ENCODE measurements at places on chromosomes 6 and 20.

GRCh38 chr6:168574075-168574698, 133.2 kb downstream of the SMOC2 start:
- DNase-seq, result no peak

DNA sequence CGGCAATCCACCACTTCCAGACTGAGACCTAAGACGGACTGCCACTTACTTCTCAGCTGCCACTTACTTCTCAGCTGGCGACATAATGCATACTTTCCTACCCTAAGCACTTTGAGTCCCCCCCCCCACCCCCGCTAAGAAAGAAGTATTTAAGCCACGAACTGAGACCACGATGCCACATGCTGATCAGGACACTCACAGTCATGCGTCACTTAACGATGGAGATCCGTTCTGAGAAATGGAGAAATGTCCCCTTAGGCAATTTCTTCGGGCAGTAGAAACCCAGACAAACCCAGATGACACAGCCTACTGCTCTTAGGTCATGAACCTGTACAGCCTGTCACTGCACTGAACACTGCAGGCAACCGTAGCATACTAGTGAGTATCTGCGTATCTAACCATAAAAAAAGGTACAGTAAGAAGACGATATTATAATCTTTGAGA, 690 bp downstream of the IFNGR1 start:
- DNase-seq, result no peak

DNA sequence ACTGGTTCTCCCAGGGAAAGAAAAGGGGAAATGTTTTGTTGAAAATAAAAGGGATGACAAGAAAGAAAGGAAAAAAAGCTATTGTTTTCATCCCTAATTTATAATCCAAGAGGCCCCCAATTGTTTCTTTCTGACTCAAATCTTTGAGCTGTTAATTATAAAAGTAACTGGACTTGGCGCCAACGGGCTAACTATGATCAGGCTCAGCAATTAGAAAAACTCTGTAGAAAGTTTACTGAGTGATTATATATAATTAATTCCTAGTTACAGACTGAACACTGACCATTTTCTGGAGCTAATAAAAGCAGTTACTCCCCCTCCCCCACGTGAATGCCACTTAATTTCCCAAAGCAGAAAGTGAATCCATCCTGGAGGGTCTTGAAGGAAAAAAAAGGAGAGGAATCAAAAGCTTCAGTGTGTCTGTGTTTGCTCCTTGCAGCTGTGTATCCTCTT, 3.2 kb downstream of the ZMYND8 start:
- DNase-seq, result no peak

- DNase-seq, result no peak
These were observed 18.4 kb downstream of the SAMD3 start for GRCh38 chr6:130204322-130204721.

- DNase-seq, result peak; percentile 53
These were observed 7.3 kb downstream of the VWA7 start for GRCh38 chr6:31769684-31770371.

DNA sequence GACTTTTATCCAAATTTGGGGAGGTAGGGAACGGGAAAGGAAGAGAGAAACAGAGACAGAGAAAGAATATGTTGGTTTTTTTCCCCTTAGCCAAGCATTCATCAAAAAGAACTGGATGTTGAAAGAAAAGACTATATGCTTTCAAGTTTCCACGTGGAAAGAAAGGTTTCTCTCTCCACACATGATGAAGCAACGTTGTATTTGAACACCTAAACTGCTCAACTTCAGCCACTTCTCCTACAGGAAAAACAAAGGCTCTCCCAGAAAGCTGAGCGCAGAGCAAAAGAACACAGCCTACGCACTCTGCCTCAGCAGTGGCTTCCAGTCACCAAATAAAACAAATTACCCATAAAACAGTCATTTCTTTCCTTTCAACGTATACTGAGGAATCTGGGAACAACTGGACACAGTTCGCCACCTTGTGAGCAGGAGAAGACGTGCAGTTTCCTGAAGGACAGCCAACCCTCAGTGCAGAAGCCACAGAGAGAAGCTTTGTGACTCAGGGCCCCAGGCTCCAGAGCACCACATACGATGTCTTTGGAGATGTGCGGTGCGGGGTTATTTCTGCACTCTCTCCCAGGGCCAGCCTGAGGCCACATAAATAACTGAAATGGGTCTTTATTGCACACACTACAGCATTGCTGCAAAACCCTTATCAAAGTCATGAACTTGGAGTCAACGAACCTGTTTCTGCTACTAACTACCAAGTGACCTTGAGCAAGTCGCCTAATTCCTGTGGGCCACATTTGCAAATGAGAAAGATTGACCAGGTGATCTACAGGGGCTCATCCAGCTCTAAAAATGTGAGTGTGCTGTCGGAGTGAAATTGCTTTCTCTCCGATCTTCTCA, 10.1 kb downstream of the IL17F start:
- DNase-seq, result no peak

DNA sequence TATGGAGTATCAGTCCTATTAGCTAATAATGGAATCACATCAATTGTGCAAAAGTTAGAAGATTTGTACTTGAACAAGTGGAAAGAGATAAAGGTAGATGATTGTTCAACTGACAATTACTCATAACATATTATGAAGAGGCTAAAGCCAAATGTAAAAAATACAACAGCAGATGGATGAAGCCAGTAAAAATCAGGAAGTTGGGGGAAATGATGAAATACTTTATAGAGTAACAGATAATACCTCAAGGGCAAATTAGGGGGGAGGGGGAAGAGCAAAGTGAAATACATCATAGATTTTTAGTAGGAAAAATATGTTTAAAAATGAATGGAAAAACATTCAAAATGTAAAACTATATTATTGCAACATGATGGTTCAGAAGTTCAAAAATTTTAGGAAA, 114.0 kb downstream of the PDSS2 start:
- DNase-seq, result no peak

DNA sequence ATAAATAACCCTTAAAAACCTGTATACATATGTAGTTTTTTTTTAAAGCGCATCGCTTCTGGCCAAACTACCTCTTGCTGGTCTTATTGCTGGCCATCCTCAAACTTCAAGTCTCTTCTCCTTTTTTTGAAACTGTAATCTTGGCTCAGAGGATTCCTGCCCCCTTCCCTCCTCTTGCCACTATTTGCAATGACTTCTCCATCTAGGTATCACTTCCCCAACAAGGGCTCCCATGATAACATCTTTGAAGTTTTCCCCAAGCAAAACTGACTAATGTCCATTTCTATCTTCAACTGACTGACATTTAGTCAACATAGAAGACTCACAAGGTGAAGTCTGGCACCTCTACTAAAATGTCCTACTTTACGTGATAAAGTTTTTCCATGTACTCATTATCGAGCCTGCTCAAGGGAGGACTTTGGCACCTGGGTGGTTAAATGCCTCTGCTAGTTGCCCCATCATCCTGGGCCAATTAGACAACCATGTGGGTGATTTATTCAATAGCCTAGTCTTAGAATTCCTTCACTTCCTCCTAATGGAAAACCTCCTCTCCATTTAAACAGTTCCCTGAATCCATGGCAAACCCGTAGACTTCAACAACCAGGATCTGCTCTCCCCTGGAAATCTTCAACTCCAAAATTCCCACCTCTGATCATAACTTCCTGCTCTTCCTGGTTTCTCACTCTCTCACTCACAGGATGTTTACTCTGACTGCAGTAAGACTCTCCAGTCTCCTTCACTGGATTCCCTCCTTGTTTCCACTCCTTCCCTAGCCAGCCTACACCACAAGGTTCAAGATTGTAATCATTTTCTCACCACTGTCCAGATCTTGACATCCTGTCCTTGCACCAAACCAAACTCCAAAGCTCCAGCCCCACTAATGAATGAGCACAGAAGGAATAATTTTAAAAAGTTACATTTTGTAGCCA, 9.4 kb upstream of the PLAGL1 start:
- no peak for DNase-seq

DNA sequence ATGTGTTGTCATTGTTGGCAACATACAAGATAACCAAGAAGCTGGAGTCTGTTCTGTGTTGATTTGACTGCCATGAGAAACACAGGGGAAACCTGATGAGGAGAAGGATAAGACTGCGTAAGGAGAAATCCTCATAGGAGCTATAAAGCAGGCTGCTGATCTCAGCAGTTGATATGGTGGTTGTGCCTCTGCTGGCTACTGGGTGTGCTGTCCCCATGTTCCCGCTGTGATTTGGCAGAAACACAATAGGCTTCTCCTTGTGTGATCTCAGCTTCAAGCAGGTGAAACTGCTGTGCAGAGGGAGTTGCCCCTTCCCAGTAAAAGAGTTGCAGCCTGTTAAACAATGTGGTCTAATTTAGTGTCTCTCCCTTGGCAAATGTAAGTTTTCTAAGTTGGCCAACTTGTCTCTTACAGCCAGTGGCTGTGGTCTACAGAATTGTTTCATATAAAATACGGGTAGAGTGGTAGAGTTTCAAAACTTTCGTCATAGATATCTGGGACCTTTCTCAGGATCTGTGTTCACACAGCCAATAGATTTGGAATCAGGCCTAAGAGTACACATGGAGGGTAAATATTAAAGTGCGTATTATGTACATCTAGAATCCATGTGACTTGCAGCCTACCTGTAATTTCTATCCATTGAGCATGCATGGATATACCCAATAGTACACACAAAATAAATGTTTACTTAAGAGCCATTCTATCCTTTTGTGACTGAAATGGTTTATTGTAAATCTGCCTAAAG, 78.4 kb downstream of the RNF144B start:
- no peak for DNase-seq

DNA sequence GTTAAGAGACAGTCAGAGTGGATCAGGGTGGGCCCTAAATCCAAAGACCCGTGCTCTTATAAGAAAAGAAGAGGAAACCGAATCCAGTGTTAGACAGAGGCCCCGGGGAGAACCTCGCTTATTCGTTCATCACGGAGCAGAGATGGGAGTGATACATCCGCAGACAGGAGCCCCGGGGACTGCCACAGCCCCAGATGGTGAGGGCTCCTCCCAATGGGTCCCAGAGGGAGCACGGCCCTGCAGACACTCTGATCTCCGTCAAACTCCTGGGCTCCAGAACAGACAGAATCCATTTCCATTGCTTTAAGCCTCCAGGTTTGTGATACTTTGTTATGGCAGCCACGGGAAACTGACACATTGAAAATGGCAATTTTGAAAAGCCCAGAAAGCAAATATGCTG, 47.0 kb downstream of the CDH4 start:
- DNase-seq, result no peak

DNA sequence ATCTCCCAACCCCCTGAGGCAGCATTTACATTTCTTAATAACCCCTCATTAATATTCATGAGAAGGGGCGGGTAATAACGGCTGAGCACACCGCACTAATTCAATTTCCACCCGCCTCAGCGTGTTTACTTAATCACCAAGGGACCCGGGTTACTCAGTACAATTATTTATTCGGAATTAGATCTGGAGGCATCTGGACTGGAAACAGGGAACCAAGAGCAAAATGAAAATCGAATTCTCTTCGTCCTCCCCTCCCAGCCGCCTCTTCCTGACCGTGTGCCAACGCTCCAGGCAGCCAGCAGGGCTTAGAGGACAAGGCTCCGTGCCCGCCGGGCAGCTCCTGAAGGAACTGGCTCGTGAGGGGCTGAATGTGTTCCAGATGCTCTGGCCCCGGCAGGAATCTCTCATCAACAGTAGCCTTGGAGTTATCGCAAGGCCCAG, 23.5 kb upstream of the CTNNBL1 start:
- DNase-seq, result no peak

DNA sequence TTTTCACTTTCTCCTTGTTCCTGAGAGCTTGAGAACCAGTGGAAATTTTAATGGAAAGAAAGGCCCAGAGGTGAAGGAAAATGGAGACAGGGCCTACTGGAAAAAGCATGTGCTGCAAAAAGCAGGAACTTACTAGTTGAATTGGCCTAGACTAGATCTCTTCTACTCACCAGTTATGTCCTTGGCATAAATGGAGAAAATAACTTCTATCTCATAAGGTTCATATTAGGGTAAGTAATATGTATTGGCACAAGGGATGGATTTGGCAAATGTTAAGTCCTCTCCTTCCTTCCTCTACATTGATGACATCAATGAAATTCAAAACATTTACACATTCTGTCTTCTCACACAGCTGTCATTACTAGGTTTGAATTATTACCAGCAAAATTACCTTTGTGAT, 74.0 kb downstream of the NDUFAF5 start:
- no peak for DNase-seq

- DNase-seq, result no peak
These were observed 39.5 kb upstream of the MCUR1 start for GRCh38 chr6:13853871-13854270.

DNA sequence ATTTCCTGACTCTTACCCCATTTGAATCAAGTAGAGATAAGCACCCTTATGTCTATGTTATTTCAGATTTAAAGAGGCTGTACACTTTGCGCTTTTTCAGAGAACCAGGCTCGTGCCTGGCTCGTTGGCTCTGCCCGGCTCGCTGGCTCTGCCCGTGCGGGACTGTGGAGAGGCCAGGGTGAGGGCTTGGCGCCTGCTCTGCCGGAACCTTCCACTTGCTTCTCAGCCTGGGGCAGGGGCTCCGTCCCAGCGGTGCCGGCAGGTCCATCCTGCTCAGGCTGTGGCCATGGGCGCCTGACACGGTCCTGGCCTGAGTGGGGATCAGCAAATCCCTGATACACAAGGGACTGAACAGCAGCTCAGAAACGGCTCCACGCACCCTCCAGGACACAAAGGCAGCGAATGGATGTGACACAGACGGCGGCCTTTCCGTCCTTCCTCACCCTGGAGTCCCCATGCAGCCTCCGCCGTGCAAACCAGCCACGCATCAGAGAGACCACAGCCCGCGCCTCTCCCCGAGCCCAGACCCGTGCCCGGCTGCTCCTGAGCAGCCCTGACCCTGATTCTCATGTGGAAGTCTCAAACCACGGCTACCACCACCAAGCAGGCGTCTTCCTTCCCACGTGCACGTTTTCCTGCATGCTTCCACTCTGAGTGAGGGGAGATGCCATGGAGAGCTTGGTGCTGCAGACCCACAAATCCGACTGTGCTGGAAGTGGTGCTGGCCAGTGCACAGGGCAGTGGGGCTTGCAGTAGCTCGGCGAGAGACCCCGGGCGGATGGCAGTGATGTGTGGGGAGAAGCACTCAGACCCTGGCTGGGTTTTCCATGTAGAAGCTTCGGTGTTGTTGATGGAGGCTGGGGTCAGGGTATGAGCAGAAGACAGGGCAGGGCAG, 233.9 kb downstream of the ERMARD start:
- no peak for DNase-seq

GRCh38 chr6:7809346-7809745, 83.4 kb downstream of the BMP6 start:
- DNase-seq, result no peak

DNA sequence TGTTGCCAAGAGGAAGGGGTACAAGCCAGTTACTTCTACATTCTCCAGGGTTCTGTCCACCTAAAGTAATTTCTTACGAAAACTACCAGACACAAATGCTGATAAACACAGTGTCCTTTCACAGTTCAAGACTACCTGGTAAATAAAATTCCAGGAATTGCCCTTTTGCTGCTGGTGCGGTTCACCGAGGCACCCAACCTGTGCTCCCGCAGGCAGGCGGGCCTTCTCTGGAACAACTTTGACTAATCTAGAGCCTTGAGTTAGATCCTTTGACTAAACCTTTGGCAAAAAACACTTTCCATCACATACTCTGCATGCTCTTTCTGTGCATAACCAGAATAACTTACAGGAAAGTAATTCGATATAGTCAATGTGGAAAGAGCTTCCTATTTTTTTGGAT, 107.0 kb downstream of the HUS1B start:
- DNase-seq, result no peak

GRCh38 chr6:14276667-14277404, 159.3 kb downstream of the CD83 start:
- no peak for DNase-seq

- DNase-seq, result no peak
These were observed 45.6 kb downstream of the CDH26 start for GRCh38 chr20:60003776-60004175.

GRCh38 chr20:22414305-22414742, 170.0 kb downstream of the FOXA2 start:
- no peak for DNase-seq
